NCI-H2107 (cell line): ENCODE measurements at places on chromosomes 16 and 17.

DNA sequence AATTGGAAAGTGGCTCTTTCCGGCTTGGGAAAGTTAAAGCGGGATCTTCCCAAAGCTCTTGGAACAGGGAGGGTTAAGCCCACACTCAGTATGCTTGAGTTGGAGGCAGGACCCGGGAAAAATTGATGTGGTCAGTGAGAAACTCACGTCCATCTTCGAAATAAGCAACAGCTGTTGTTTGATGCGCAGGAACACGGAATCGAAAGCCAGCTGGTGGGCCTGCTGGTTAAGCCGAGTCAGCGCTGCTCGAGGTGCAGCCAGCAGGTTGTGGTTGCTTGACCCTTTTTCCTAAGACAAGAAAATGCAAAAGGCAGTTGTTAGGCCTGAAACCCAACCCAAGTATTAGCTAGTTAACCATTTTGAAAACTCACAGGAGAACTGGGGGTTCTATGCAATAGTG lies 49.4 kb downstream of the COG7 start:
- DNase-seq = no peak

DNA sequence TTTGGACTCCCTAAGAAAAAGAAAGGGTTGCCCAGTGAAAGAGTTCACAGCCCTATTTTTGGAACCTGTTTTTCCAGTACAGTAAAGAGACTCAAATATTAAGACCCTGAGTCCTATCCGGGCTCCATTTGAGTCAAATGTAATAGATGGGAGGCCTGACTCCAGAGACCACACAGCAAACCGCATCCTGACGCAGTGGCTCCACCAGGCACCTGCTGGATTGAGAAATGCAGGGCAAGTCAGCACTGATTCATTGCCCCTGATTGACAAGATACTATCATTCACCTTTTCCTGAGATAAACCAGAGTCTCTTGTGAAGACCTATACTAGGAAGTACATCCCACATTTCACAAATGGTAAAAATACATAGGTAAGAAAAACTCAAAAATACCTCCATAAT lies 715.7 kb upstream of the SOX9 start:
- DNase-seq = no peak

DNA sequence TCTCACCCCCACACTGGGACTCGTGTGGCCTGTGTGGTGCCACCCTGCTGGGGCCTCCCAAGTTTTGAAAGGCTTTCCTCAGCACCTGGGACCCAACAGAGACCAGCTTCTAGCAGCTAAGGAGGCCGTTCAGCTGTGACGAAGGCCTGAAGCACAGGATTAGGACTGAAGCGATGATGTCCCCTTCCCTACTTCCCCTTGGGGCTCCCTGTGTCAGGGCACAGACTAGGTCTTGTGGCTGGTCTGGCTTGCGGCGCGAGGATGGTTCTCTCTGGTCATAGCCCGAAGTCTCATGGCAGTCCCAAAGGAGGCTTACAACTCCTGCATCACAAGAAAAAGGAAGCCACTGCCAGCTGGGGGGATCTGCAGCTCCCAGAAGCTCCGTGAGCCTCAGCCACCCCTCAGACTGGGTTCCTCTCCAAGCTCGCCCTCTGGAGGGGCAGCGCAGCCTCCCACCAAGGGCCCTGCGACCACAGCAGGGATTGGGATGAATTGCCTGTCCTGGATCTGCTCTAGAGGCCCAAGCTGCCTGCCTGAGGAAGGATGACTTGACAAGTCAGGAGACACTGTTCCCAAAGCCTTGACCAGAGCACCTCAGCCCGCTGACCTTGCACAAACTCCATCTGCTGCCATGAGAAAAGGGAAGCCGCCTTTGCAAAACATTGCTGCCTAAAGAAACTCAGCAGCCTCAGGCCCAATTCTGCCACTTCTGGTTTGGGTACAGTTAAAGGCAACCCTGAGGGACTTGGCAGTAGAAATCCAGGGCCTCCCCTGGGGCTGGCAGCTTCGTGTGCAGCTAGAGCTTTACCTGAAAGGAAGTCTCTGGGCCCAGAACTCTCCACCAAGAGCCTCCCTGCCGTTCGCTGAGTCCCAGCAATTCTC lies 27.4 kb downstream of the STH start:
- DNase-seq = no peak

DNA sequence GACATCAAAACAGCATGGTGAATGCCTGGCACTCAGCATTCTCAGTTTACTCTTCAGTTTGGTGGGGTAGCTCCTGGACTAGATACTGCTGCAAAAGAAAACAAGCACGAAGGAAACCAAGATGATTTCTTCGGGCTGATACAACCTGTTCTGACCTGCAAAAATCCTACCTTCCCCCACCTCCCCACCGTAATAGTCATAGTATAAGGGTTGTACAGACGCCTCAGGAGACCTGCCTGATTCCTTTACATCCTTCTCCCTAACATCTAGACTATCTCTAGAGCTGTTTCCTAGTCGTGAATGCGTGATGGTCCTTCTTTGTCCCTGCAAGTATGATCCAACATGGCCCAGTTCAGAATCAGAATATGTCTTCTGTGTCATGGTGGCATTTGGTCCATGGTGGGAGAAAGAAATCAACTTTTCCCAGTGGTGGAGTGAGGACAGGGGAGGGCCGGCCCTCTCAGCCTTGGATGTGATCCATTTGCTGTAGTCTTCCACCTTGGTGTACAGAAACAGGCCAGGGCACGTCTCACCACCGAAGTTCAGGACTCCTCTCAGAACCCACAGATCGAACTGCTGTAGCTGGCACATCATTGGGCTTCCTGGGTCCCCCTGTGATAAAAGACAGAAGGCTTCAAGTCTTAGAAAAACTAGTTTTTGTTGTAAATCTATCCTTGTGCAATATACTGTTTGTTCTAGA lies 14.5 kb downstream of the PRSS54 start:
- no peak for DNase-seq

DNA sequence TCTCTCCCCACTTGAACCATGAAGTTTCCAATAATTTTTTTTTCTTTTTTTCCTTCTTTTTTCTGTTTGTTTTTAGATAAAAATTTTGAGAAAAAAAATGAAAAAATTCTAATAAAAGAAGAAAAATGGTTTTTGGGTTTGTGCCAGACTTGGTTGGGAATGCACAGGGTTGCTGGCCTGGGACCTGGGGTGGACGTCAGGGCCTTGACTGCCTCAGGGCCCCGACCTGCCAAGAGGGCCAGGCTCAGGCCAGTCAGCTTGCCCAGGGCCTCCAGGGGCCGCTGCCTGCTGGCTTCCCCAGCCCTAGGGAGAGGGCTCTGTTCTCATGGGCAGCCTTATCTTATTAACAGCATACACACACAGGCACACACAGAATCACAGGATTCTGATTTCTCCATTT lies 6.5 kb downstream of the TBX6 start:
- no peak for DNase-seq

GRCh38 chr16:66299349-66299748 lies 67.1 kb upstream of the CDH5 start:
- DNase-seq = no peak

DNA sequence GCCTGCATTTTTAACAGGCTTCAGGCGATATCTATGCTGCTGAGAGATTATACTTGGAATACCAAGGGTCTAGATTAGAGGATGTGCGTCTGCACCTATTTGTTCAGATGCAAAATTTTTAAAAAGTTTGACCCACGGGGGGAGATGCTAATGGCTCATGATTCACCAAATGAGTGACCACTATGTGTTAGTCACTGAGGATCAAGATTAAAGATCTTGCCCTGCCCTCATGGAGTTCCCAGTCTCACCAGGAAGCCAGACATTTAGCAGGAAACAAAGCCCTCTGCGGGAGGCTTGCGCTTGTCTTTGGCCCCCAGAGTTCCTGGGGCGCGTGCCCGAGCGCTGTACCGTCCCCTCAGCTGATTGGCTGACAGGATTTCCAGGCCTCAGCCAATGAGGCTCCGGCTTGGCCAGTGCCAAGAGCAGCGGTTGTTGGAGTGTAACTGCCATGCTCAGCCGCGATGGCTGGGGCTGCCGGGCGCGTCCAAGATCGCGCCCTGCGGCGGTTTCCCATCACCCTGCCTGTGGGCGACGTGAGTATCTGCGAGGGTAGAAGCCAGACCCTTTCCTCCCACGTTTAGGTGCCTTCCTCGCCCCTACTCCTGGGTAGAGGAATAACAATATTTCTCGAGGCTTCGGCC lies 4.5 kb upstream of the DDX19B start:
- no peak for DNase-seq

GRCh38 chr17:18862011-18862410 lies 4.1 kb downstream of the PRPSAP2 start:
- DNase-seq = no peak

GRCh38 chr17:4409659-4410058 lies 24.1 kb upstream of the SPNS3 start:
- no peak for DNase-seq

DNA sequence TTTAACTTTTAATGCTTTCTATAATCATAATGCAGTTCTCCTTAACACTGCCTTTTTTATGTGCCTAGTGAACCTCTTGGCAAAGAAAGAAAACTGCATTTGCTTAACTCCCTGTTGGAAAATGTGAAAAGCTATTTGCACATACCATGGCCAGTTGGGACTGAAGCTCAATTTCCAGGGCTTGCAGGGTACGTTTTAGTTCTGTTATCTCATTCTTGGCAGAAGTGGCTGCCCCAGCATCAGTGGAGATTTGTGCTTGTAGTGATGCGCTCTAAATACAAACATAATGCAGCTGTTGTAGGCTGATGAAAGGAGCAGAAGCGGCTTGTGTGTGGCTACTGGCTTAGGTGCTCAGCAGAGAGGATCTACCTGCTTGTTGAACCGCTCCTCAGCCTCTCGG lies 3.7 kb downstream of the KRT24 start:
- no peak for DNase-seq

- DNase-seq = no peak
These were observed 36.3 kb downstream of the GRB7 start for GRCh38 chr17:39774047-39774446.

DNA sequence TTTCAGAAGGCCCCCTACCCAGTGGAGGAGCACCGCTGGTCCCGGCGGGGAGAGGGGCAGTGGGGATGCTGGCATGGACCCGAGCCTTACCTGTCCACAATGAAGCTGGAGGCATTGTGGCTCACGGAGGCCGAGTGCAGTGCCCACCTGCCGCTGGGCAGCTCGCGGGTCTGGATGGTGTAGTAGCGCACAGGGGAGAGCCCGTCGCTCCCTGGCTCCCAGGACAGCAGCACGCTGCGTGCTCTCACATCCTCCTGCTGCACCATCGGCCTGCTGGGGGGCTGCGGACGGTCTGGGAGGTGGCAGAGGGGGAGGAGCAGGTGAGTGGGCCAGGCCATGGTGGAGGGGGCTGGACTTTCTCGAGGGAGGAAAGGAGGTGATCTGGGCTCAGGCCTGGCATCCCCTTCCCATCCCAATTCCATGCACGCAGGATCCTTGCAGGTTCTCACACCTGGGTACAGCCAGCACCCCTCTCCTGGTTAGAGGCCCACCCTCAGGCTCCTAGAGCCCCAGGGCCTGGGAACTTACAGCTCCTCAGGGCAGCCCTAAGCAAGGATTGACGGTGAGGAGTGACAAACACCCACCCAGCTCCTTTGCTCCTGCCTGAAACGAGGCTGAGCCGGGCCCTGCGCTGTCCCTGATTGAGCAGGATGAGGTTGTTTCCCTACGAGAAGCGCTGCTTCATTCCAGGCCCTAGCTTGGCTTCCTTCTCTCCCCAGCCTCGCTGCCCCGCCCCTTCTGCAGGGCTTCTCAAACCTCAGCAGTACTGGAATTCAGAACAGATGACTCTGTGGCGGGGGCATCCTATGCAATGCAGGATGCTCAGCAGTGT lies 76.2 kb upstream of the CDC42EP4 start:
- DNase-seq = no peak

- DNase-seq = no peak
These were observed 45.1 kb downstream of the FZD2 start for GRCh38 chr17:44602390-44602789.

- no peak for DNase-seq
These were observed 37.2 kb downstream of the MEAK7 start for GRCh38 chr16:84467256-84467655.

DNA sequence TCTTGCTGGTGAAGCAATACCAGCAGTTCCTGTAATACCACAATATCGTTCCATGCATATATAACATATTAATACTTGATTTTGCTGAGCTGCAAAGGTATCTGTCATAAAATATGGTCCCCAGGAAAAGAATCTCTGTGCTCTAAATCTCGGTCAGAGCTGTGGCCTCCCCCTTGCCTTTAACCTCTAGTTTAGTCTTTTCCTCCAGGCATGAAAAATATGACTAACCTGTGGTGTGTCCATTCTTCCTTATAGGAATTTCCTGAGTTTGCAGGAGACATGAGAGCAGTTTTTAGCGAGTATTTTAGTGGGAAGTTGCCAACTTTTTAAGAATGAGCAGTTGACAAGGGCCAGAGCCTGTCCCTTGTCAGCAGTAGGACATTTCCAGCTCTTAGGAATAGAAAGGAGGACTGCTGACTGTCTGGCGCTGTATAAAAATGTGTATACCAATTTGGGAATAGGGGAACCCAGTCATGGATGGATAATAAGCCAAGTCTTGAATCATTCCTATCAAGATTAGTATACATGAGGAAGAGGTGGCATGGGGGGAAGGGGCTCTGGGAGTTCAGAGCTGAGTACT lies 8.7 kb downstream of the ATXN1L start:
- DNase-seq = no peak

DNA sequence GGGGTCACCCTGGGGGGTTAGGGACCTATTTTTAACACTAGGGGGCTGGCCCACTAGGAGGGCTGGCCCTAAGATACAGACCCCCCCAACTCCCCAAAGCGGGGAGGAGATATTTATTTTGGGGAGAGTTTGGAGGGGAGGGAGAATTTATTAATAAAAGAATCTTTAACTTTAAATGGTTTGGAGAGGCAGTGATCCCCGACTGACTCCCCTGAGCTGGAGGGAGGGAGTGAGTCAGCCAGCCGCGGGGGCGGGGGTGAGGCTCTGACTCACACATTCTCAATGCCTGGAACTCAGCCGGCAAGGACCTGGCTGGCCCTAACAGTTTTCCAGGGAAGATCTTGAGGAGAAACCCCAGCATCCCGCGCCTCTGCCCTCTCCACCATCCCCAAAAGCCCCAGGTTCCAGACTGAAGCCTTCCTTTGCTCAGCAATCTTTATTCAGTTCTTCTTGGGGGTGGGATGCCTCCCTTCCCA lies 1.5 kb downstream of the HCFC1R1 start:
- DNase-seq = no peak

GRCh38 chr17:79294459-79295071 lies 219.9 kb downstream of the ENGASE start:
- no peak for DNase-seq

- no peak for DNase-seq
These were observed 190.0 kb downstream of the FOXL1 start for GRCh38 chr16:86768228-86768791.

- DNase-seq = no peak
These were observed 145.6 kb downstream of the ANKFN1 start for GRCh38 chr17:56298846-56299245.

GRCh38 chr16:17162560-17162959 lies 308.2 kb downstream of the XYLT1 start:
- DNase-seq = no peak

GRCh38 chr17:11144358-11145233 lies 96.4 kb upstream of the SHISA6 start:
- DNase-seq = no peak
